ENCODE measurements at places on chromosomes 2 and 18.

DNA sequence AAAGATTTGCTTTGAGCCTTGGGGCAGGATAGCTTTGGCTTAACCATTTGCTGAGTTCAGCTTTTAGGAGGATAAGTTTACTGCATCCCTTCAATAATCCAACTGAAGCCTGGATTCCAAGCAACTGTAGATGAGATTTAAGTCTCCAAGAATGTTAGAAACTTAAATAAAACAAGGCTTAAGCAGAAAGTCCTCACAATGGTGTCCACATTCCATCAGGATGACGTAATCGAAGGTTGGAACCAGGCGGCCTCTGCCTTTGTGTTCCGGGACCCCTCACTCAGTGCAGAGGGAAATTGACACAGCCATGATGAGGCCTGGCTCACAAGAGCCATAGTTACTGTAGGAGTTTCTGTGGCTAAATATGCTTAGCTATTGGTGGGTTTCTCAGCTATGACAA is 260.4 kb downstream of the LPIN1 start:
- DNase-seq = no peak

DNA sequence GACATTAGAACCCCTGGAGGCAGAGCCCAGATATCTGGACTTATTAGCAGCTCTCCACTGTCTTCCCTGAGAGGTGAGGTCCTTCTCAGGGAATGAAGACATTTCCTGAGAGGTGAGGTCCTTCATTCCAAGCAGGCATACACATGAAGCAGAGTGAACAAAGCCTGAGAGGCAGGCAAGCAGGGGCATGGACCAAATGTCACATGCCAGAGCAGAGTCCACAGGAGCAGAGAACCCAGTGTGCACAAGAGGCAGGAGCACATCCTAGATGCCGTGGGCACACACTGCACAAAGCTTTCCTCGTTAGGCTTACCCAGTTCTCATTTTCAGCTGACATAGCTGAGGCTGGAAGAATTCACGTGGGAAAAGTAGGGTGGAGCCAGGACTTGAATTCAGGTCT is 759.9 kb upstream of the HS6ST1 start:
- DNase-seq = no peak

DNA sequence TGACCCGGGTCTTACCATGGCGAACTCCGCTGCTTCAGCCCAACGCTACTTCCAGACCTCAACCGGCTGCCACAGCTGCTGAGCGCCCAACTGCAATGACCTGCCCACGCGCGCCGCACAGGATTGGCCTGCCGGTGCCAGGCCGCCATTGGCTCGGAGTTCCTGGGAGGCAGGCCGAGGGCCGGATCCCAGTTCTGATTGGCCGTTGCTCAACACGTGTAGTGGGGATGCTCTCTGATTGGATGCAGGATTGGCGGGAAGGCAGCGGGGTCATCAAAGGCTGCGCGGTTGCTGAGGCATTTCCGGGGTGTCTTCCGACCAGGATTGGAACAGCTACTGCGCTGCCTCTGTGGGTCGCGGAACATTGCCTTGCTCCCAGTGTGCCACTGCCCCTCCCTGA is at the start of gene TUBA3E:
Gene TUBA3E (minus strand): TSS at position 97 of the 400 bp plus-strand sequence. CDS start 79 bp downstream, at position 18.
- no peak for DNase-seq

GRCh38 chr2:25639131-25639530 is 34.2 kb downstream of the DTNB start:
- DNase-seq = no peak

- DNase-seq = no peak
These were observed 322.6 kb downstream of the AFF3 start for GRCh38 chr2:99819766-99820165.

GRCh38 chr18:24138789-24139616 is at the start of gene CABYR:
Gene CABYR (plus strand): TSS chr18:24139062. CDS start chr18:24143115, 4,053 bp downstream.
- peak; percentile 94 for DNase-seq
